ENCODE measurements at places on chromosomes 7 and 10.

DNA sequence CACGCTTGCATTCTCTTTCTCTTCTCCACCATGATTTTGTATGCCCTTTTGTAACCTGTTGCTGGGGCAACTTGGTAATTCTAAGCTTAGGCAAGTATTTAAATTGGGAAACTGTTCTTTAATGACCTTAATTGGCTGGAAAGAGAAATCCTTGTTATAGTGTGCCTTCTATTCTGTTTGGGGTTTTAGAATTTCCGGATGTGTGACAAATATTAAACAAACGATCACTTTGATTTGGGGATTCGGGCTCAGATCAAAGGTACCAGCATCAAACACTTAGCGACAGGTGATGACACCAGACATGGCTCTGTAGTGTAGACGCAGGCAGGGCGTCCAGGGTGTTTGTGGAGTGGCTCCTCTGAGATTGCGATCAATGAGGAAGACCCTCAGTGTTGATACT, 55.0 kb downstream of the RAB11FIP2 start:
- no peak for DNase-seq

- DNase-seq, result peak; percentile 29
Measured at GRCh38 chr7:1065585-1066241, 21.4 kb downstream of the GPR146 start.

GRCh38 chr10:77422491-77423338, 214.9 kb downstream of the KCNMA1 start:
- no peak for DNase-seq

DNA sequence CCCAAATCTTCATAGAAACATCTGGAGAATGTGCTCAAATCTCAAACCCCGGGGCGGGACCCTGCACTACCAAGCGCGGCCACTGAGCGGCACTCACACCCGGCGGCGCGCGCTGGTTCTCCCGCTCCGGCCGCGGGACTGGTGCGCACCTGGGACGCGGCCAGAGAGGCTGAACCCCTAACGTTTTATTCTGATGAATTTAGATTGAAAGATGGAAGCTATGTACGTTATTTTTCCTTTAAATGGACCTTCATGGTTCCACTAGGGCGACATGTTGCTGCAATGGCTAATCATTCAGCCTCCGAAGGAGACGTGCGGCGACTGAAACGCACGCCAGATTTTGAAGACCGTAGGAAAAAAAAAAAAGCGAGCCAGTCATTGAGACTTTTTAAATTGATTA, 107.0 kb upstream of the INSIG1 start:
- DNase-seq, result no peak

GRCh38 chr7:135190703-135191102, 20.2 kb upstream of the CYREN start:
- DNase-seq, result no peak

GRCh38 chr10:34666008-34666704, 148.9 kb downstream of the PARD3 start:
- DNase-seq, result no peak

DNA sequence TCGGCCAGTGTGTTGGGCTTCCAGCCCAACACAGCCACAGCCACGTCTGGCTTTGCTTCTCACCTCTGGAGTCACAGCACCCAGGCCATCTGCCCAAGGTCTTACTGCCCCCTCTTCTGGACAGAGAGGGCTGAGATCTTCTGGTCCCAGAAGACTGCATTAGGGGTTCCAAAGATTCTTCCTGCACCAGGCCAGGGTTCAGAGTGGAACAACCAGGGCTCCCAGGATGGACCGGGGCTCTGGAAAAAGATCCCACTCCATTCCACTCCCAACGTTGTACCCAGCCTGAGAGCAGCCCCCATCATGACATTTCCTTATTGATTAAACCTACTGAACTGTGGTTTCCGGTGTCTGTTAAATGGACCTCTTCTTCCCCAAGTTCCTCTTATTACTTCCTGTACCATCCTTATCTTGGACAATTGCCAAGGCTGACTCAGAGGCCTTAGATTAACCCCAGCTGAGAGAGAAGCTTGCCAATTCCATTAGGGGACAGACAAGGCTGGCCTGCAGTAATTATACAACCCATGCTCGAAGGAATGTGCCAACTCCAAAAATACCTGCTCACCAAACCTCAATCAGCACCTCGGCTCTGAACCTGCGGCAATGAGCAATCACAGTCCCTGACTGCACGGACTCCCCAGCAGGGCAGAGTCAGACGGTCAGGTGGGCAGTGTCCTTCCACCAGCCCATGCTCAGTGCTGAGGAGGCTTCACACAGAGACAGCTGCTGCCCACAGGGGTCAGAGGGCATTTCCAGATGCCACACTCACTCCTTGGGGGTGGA, 47.9 kb upstream of the NPFFR1 start:
- DNase-seq, result peak; percentile 67

DNA sequence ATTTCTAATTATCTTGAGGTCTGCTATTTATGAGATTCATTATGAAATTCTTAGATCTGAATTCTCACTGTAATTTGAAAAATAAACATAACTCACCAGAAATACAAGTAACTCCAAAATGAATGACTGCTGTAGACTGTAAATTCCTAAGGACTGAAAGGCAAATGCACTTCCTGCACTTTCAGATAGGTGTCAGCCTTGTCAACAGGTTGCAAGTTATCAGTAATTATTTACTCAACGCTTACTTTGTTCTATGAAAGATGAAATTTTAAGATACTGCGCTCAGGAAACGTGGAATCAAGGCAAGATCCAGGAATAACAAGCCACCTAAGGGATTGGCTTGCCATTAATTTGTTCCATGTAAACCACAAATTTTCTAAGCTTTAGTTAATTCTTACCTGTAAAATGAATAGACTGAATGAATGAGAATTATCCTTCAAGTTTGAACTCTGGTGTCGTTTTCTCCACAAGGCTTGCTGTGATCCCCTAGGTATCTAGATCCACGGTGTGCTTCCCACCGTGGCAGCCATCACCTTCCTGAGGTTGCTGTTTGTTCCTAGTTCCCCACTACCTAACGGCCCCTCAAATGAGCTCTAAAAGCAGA, 12.6 kb downstream of the DHX32 start:
- peak; percentile 7 for DNase-seq

DNA sequence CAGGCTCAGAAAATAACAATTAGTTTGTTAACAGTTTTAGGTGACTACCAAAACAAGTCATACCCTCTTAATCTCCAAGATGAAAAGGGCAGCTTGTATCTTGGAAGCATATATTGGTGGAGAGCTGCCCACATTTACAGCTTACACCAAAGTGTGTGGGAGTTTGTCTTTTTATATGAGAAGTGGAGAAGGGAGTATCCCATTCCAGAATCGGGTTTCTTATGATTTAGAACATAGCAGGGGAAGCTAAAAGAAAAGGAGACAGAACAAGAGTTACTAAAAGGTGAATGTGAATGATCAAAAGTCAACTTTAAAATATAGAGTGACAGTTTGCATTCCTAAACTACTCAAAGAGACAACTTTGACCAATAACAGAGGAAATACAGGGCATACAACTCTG, 338.6 kb upstream of the VWC2 start:
- no peak for DNase-seq

- peak; percentile 41 for DNase-seq
Measured at GRCh38 chr7:144416341-144416740, 12.8 kb upstream of the NOBOX start.

- DNase-seq, result no peak
Measured at GRCh38 chr10:21234761-21235160, 290.7 kb downstream of the SKIDA1 start.

GRCh38 chr7:150435390-150436073, 14.9 kb upstream of the GIMAP8 start:
- no peak for DNase-seq

GRCh38 chr10:71392791-71393781, 3.6 kb upstream of the CDH23 start:
- DNase-seq, result no peak

DNA sequence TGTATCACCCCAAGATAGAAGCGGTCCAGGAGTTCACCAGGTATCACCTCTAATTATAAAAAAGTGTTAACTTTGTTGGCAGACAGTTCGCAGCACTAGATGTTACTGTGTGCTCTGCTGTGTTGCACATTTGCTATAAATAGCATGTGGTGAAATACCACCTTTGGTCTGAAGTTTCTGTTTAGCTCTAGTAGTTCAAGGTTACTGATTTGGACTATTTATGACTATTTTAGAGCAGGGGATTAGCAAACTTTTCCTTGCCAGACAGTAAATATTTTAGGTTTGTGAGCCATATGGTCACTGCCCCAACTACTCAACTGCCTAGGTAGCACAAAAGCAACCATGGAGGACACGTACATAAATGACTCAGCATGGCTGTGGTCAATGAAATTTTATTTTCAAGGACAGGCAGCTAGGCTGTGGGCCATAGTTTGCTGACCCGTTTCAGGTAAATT, 16.5 kb downstream of the DENND10 start:
- no peak for DNase-seq

- DNase-seq, result no peak
Measured at GRCh38 chr10:11215471-11215870, 197.8 kb downstream of the CELF2 start.

- DNase-seq, result no peak
Measured at GRCh38 chr7:93938293-93938692, 16.8 kb downstream of the GNG11 start.

- DNase-seq, result no peak
Measured at GRCh38 chr7:152683297-152683696, 7.4 kb upstream of the XRCC2 start.

- no peak for DNase-seq
Measured at GRCh38 chr7:3866277-3866676, 565.2 kb downstream of the SDK1 start.

DNA sequence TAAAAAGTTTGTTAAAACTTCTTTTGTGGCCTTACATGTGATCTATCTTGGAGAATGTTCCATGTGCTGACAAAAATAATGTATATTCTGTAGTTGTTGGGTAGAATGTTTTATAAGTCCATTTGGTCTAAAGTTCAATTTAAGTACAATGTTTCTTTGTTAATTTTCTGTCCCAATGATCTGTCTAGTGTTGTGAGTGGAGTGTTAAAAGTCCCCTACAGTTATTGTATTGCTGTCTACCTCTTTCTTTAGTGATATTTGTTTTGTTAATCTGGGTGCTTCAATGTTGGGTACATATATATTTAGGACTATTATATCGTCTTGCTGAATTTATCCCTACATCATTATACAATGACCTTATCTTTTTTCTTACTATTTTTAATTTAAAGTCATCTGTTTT, 6.9 kb downstream of the TMEM140 start:
- no peak for DNase-seq

- no peak for DNase-seq
Measured at GRCh38 chr7:73871163-73872011, 10.4 kb downstream of the TMEM270 start.

DNA sequence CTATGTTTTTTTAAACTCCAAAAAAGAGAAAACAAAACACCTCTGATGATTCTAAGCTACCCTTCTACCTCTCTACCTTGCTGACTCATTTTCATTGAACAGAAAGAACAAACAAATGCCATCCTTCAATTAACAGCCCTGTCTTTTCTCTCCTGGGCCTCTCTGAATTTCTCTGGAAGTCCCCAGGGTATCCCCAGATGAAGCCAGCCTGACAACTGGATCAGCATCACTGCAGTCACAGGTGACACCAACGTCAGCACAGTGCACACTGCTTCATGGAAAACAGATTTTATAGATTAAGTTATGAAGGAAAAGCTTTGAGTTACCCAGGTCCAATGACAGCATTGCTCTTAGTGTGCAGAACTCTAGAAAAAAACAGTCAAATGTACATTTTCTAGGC, 5.7 kb downstream of the HUS1 start:
- DNase-seq, result no peak

GRCh38 chr7:30634193-30634626, 39.5 kb downstream of the GARS1 start:
- DNase-seq, result no peak

- peak; percentile 38 for DNase-seq
Measured at GRCh38 chr10:124703778-124704427, 40.3 kb downstream of the FAM53B start.

DNA sequence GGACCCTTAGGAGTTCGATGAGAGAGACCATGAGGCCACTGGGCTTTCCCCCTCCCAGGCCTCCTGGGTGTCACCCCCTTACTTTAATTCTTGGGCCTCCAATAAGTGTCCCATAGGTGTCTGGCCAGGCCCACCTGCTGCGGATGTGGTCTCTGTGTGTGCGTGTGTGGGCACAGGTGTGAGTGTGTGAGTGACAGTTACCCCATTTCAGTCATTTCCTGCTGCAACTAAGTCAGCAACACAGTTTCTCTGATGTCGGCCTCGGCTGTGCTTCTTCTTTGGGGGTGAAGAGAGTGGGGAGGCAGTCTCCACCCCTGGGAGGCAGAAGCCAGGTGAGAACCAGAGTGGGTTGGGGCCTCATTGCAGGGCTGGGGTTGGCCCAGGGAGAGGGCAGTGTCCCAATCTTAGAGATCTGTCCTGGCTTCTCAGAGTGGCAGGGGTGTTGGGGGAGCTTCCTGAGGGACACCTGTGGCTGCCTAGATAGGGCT, 1.5 kb downstream of the PVRIG start:
- DNase-seq, result no peak

All from NCI-H345 (cell line).